ENCODE measurements at places on chromosomes 13 and 19.

DNA sequence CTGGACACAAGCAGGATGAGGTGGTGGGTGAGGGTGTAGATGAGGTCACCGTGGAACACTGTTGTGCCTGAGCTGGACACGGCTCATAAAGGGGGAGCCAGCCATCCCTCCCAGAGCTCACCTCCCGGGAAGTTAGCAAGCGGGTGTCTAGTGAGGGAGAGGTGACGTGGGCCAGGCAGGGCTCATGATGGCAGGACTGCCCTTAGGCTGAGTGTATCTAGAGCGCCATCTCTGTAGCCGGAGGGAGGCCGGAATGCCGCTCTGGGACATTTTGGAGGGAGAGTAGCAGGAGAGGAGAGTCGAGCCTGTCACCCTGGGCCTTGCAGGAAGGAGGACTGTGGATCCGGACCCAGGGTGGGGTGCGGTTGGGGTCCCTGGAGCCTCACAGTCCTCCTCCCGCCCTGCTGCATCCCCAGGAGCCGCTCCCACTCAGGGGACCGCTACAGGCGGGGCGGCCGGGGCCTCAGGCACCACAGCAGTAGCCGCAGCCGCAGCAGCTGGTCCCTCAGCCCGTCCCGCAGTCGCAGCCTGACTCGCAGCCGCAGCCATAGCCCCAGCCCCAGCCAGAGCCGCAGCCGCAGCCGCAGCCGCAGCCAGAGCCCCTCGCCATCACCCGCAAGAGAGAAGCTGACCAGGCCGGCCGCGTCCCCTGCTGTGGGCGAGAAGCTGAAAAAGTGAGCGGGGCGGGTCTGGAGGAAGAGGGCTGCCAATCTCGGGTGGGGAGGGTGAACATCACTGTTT, 9.2 kb downstream of the ZNF296 start:
- no peak for DNase-seq

DNA sequence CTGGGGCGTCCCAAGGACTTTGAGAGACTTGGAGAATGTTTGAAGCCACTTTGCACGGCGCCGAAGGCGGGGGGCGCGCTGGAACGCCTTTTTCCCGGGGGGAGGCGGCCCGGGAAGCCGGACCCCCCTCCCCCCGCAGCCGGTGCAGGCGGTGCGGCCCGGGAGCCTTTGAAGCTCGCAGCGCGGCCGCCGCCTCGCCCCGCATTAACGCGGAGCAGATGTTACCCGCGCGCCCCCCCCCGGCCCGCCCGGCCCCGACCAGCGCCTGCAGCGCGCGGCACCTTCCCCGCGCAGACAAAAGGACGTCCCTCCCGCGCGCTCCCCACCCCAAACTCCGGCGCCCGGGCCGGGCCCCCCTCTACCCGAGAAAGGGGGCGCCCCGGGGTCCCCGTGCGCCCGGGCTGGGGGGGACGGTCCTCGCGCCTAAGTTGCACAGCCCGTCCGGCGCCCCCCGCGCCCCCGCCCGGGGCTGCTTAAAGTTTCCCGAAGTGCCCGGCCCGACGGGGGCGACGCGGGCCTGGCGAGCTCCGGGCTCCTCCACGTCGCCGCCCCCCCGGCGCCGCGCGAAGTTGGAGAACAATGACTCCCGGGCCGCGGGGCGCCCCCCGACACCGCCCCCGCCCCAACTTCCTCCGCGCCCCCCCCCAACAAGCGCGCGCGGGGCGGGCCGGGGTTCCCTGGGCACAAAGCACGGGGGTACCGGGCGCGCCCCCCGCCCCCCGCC, 685 bp downstream of the TCF3 start:
- peak; percentile 48 for DNase-seq

GRCh38 chr13:41053384-41053826, 7.9 kb upstream of the WBP4 start:
- DNase-seq: no peak

DNA sequence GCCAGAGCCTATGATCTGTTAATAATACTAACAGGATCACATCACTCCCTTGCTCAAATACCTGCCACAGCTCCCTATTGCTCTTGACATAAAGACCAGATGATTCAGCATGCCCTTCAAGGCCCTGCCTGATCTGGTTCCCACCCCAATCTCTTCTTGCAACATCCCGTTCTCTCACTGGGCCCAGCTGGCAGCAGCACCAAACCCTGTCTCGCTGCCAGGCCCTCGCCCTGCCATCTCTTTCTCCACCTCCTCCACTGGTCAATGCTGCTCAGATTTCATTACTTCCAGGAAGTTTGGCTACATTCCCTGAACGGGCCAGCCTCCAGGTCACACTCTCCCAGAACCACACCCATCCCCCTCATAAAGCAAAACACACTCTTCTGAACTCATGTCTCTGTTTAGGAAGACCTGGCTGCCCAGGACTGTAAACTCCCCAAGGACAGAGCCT, 8.6 kb upstream of the BCAT2 start:
- DNase-seq: no peak

DNA sequence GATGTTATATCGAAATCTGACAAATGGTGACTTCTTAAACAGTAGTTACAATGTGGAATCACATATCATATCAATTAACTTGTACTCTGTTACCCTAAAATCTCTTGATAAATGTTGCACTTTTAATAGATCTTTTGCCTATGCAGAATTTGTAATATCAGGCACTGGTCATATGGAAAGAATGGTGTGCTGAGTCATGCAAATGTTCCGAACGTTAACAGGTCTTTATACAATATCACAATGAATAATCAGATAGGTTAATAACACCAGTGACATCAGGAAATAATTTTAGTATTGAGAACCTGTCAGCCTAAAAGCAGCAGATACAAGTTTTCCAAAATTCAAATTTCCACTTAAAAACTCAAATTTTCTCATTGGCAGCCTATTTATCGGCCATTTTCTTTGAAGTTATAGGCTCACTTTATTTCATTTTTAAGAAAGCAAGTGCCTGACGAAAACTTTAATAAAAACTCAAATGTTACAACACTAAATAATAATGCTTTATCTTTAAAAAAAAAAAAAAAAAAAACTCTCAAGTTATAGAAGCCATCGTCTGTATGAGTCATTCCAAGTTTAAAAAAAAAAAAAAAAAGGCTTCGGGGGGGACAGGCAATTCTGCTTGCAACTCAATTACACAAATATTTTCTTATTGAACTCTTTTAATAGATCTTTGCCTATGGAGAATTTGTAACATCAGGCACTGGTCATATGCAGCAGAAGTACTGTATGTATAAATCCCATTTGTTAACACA, 180.9 kb downstream of the DIAPH3 start:
- no peak for DNase-seq

DNA sequence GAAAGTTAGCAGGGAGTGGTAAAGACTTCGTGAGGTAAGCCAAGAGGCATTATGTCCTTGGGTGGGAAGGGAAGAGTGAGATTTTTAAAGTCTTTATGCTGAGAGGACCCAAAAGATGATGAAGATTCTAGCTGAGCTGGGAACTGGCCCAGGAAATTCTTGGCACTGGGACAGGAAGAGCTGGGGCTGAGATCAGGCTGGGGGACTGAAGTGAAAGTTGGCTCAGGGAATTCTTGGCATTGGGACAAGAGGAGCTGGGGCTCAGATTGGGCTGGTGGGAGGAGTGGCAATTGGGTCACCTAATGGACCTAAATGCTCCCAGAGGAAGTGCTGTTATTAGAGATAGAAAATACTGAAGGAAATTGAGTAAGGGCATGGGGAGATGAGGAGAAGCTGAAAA, 8.8 kb downstream of the SCEL start:
- DNase-seq: peak; percentile 17

DNA sequence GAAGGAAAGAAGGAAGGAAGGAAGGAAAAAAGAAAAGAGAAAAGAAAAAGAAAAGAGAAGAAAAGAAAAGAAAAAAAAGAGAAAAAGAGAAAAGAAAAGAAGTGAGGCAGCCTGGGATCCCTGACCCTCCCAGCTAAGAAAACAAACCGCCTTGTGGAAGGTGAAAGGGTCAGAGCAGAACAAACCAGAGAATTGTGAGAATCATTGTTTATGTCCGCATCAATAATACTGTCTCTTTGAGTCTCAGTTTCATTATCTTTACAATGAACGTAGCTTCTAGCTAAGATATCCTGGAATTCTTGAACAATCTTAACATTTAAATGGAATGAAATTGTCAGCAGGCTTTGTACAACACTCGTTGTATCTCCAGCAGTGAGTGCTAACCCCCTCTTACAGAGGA, 66.4 kb upstream of the SERP2 start:
- DNase-seq: no peak

GRCh38 chr13:43522788-43523187, 264.0 kb downstream of the ENOX1 start:
- DNase-seq: no peak

- DNase-seq: no peak
Observed at GRCh38 chr13:51235186-51235585, 13.0 kb downstream of the FAM124A start.

All from left kidney (tissue), 8 donors.